ENCODE measurements at places on chromosomes 5 and 9.

DNA sequence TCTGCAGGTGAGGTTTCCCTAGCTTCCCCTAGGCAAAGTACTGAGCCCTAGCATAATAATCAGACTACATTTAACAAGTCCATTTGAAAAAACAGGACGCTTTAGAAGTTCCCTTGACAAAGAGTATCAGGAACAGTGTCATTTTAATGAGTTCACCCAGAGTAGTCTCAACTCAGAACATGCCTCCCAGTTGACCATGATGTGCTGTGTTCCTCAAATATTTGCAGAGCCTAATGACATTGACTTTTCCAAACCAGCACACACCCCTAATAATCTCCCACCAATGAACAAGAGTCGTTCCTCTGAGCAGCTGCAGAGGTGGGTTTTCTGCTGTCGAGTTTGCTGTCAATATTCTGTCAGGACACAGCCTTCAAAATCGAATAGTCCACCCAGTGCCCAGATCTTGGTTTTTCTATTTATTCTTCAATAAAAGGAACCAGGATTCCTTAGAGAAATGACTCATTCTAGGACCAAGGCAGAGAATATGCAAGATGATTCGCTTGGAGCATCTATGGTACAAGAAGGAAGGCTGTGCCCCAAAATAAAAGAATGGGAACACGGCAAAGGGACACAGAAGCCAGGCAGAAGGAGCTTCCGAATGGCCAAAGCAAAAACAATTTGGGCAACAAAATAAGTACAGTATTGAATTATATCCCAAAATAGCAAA lies 57.6 kb downstream of the OTULIN start:
- peaks cover 20% of the 10 kb centered on the region for H3K4me1 ChIP-seq
- no peak overlapping the region for H3K27ac ChIP-seq
- DNase-seq, result no peak
- H3K36me3 ChIP-seq, result peaks cover 7% of the 10 kb centered on the region
- H3K4me3 ChIP-seq, result no peak overlapping the region

DNA sequence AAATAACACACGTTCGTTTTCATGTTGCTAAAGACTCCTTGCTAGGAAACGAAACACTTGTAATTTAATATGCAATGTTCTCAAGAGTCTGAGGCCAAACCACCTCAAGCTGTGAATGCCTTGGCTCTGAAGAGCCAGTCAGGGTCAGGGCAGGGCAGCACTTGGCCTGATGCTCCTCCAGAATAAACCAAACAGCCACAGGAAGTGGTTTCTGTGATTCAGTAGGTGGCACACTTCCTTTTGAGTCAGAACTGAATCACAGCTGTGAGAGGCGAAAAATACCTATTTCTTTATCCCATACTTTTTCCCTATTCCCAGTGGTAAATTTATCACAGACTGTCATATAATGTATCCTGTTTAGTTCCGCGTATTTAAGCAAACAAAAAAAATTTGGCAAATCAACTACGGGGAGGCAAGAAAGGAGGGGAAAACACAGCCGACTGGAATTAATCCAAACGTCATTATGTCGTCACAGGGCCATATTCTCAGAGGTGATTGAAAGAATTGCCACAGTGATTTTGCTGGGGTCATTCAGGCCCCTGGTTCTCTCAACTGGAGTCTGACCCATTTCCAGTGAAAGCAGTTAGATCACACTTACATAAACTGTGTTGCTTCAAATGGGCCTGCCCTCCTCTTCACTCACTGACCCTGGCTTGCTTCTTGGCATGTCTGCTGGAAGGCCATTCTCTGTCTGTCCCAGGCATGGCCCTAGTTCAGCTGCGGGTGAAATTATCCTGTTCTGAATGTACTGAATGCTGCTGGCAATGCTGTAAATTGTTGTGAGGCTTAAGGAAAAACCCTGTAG lies 71.2 kb downstream of the ARRDC3 start:
- H3K36me3 ChIP-seq, result peaks cover 6% of the 10 kb centered on the region
- H3K4me3 ChIP-seq, result peak overlapping the region; percentile 77
- peak overlapping the region; percentile 87 for H3K27ac ChIP-seq
- peak; percentile 60 for DNase-seq

DNA sequence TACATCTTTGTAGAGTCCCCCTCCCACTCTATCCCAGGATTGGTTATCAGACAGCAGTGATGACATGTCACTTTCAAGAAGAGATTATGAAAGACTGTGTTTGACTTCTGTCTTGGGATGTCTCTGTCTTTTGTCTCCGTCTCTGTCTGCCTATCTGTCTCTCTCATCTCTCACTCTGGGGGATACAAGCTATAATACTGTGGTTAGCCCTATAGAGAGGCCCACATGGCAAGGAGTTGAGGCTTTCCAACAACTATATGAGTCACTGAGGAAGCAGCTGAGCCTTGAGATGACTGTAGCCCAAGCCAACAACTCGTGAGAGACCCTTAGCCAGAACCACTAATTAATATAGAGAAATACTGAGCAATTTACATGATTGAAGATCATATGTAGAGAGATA lies 284.8 kb downstream of the PDE4D start:
- DNase-seq, result no peak
- H3K4me3 ChIP-seq, result peak overlapping the region; percentile 41
- peaks cover 10% of the 10 kb centered on the region for H3K36me3 ChIP-seq
- H3K4me1 ChIP-seq, result peaks cover 43% of the 10 kb centered on the region

DNA sequence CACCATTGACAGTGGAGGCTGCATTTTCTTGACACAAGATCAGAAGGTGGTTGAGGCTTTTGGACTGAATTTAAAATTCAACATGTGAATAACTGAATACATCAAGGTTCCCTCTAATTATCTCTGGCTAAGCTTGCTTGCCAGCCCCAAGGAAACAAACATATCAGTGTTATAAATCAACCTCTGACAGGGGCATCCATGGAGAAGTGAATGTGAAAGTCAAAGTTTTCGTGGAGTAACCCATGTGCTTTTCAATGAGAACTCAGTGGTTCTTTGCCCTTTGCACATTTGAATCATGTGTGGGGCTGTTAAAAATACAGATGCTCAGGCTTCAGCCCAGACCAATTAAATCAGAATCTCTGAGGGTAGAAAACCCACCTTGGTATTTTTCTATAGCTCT lies 128.9 kb downstream of the LRRC70 start:
- no peaks in the 10 kb centered on the region for H3K36me3 ChIP-seq
- peaks cover 4% of the 10 kb centered on the region for H3K27me3 ChIP-seq
- DNase-seq, result no peak
- no peaks in the 10 kb centered on the region for H3K4me1 ChIP-seq

- H3K27me3 ChIP-seq, result peaks cover 1% of the 10 kb centered on the region
- DNase-seq, result no peak
- H3K4me3 ChIP-seq, result no peak overlapping the region
- H3K36me3 ChIP-seq, result no peaks in the 10 kb centered on the region
- no peak overlapping the region for H3K27ac ChIP-seq
Observed at GRCh38 chr5:150505041-150505511, 2.9 kb upstream of the NDST1 start.

DNA sequence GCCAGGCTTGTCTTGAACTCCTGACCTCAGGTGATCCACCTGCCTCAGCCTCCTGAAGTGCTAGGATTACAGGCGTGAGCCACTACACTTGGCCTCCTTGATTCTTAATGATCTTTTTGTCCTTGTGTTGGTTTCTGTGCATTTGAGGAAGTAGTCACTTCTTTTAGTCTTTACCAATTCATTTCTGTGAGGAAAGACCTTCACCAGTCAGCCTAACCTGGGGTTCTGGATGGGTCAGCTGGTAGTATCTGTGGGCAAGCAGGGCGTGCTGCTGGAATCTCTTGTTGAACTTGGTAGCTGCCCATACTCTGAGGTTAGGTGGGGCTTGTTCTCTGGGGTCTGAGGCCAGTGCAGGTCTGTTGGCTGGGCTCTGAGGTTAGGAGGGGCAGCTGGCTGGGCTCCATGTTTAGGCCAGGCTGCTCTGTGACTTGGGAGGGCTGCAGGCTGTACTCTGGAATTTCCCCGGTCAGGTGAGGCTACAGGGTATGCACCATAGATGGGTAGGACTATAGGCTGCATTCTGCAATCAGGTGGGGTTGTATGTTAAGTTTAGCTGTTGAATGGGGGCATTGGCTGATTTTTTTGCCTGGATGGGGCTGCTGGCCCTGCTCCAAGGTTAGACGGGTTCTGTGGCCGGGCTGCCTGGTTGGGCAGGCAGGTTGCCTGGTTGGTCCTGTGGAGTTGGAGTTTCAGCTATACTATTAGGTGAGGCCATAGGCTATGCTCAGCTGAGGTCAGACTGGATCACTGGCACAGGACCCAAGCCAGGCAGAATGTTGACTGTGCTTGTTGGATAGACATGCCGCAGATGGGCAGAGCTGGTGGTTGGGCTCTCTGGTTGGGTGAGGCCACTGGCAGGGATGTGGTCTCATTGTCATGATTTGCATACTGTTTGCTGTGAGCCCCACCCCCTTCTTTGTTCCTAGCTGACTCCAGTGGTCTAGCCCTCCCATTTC lies 19.2 kb downstream of the UBAP1 start:
- H3K4me3 ChIP-seq, result no peak overlapping the region
- H3K27me3 ChIP-seq, result no peaks in the 10 kb centered on the region
- H3K36me3 ChIP-seq, result peaks cover 22% of the 10 kb centered on the region
- no peak overlapping the region for H3K27ac ChIP-seq

DNA sequence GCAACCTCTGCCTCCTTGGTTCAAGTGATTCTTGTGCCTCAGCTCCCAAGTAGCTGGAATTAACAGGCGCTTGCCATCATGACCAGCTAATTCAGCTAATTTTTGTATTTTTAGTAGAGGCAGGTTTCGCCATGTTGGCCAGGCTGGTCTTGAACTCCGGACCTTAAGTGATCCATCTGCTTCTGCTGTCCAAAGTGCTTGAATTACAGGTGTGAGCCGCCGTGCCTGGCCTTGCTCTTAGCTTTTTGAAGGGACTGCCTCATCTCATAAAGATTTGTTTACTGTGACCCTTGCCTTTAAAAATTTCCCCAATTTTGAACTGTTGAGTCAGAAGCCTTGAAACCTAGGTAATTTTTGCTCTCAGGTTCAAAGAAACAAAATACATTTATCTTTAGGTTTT lies 17.3 kb downstream of the GPBP1 start:
- no peak overlapping the region for H3K4me3 ChIP-seq
- H3K36me3 ChIP-seq, result peaks cover 35% of the 10 kb centered on the region
- no peak overlapping the region for H3K27ac ChIP-seq
- peaks cover 66% of the 10 kb centered on the region for H3K4me1 ChIP-seq

GRCh38 chr5:125228363-125229070 lies 482.1 kb upstream of the ZNF608 start:
- no peak overlapping the region for H3K4me3 ChIP-seq
- no peak for DNase-seq
- H3K27ac ChIP-seq, result no peak overlapping the region
- H3K36me3 ChIP-seq, result no peaks in the 10 kb centered on the region

- DNase-seq, result peak; percentile 70
- peaks cover 73% of the 10 kb centered on the region for H3K4me1 ChIP-seq
- peak overlapping the region; percentile 72 for H3K4me3 ChIP-seq
- H3K27ac ChIP-seq, result peak overlapping the region; percentile 87
- no peaks in the 10 kb centered on the region for H3K27me3 ChIP-seq
Observed at GRCh38 chr5:172110921-172111851, 76.8 kb downstream of the STK10 start.

- H3K4me1 ChIP-seq, result no peaks in the 10 kb centered on the region
- no peak overlapping the region for H3K27ac ChIP-seq
- H3K4me3 ChIP-seq, result no peak overlapping the region
- H3K36me3 ChIP-seq, result no peaks in the 10 kb centered on the region
- H3K27me3 ChIP-seq, result no peaks in the 10 kb centered on the region
Observed at GRCh38 chr5:88897748-88898147, 14.8 kb upstream of the MEF2C start.

DNA sequence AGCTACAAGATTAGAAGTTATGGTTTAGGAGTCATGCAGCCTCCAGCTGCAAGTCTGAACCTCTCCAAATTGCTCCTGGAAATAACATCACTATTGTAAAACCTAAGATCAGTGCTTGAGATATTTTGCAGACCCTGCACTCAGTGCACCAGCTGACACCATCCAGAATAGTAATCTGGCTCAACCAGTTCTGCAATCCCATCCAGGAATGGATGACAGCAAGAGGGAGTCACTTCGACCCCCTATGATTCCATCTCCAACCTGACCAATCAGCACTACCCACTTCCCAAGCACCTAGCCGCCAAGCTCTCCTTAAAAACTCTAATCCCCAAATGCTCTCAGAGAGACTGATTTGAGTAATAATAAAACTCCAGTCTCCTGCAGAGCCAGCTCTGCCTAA lies 37.9 kb upstream of the NR4A3 start:
- H3K4me1 ChIP-seq, result no peaks in the 10 kb centered on the region
- DNase-seq, result no peak
- no peak overlapping the region for H3K4me3 ChIP-seq
- no peaks in the 10 kb centered on the region for H3K36me3 ChIP-seq

- DNase-seq, result no peak
- H3K36me3 ChIP-seq, result peaks cover 12% of the 10 kb centered on the region
- peaks cover 2% of the 10 kb centered on the region for H3K27me3 ChIP-seq
- H3K4me1 ChIP-seq, result peaks cover 13% of the 10 kb centered on the region
Observed at GRCh38 chr5:59116231-59116865, 533.5 kb downstream of the RAB3C start.

DNA sequence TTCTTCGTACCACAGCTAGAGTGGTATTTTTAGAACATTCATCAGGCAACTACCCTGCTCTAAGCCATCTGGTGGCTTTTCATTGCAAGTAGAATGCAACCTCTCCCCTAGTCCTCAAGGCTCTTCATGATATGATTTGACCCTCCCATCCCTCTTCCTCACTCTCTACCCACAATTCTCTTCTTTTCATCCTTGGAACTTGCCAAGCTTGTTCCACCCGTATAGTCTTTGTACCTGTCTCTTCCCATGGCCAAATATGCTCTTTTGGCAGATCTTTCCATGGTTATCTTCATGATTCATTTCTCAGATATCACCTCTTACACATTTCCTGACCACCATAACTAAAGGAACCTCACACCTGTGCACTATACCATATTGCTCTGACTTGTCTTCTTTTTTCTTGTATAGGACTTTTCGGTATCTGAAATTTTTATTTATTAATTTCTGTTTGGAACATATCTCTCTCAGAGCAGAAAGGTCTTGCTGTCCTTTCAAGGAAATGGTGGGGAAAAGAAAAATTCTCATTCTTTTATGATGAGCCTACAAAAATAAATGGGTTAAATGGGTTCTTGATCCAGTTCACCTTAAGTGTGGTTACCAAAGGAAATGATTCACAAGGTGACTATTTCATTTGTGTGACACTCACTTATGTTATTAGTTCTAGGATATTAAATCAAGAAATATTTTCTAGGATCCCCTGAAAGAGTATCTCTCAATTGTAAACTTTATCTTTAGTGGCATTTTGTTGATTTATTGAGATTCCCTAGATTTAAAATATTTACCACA lies 3.7 kb upstream of the CD274 start:
- peak overlapping the region; percentile 34 for H3K4me3 ChIP-seq
- H3K27me3 ChIP-seq, result no peaks in the 10 kb centered on the region
- H3K27ac ChIP-seq, result peak overlapping the region; percentile 85

GRCh38 chr9:122897969-122898368 lies 7.2 kb downstream of the RC3H2 start:
- H3K4me1 ChIP-seq, result peaks cover 40% of the 10 kb centered on the region
- H3K27ac ChIP-seq, result peak overlapping the region; percentile 20
- H3K4me3 ChIP-seq, result no peak overlapping the region
- H3K36me3 ChIP-seq, result peaks cover 11% of the 10 kb centered on the region
- no peaks in the 10 kb centered on the region for H3K27me3 ChIP-seq

- H3K27me3 ChIP-seq, result peaks cover 26% of the 10 kb centered on the region
- H3K27ac ChIP-seq, result no peak overlapping the region
- H3K4me3 ChIP-seq, result no peak overlapping the region
- no peaks in the 10 kb centered on the region for H3K36me3 ChIP-seq
- H3K4me1 ChIP-seq, result peaks cover 11% of the 10 kb centered on the region
Observed at GRCh38 chr5:74943905-74944304, 77.7 kb upstream of the FAM169A start.

Measured in activated T-helper 1 cell treated with anti-CD3 and anti-CD28 coated beads, Interleukin-12 subunit alpha, Interleukin-12 subunit beta, Interleukin-2, Interleukin-4 antibody, amounts not matched to agents 30 ng/mL and 10 ng/mL and 1 ng/mL, durations not matched to agents 14 hours and 24 hours and 36 hours (primary cell).